Effector memory CD4-positive, alpha-beta T cell (primary cell): ENCODE measurements at places on chromosomes 12 and 14.

DNA sequence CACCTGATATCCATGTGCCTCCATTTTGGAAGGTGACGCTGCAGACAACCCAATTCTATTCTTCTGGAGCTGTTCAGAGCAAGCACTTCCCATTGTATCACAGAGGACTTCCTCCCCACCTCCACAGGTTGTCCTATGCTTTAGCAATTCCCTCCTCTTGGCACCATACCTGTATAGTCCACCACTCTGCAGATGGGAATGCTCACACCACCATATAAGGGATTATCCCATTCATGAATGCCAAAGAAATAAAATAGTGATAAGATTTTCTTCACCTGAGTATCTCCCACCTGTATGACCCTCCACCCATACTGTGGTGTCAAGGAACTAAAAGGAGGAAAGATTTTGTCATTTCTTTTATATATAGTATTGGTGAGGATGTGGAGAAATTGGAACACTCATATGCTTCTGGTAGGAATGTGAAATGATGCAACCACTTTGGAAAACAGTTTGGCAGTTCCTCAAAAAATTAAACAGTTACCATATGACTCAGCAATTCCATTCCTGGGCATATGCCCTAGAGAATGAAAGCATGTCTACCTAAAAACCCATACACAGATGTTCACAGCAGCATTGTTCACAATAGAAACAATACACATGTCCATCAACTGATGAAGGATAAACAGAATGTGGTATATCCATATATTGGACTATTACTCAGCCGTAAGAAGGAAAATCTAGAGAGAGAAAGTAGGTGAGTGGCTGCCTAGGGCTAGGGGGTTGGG lies 75.2 kb downstream of the FIGNL2 start:
- DNase-seq: no peak

- DNase-seq: no peak
Observed at GRCh38 chr14:88299865-88300530, 23.1 kb downstream of the KCNK10 start.

DNA sequence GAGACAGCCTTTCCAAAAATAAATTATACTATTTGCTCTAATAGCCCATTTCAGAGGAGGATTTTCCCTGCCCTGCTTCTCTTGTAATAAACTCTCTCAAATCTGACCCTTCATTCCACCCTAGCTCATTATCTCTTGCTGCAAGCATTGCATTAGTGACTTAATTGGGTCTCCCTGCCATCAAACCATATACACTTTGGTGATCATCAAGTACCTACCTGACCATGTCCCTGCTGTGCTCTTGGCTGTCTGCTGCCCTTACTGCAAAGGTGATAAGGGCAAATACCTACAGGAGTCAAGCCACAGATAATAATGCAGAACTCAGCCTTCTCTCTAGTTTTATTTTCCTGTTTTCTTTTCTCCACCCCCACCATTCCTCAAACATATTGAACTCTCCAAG lies 88.4 kb downstream of the LIN7A start:
- no peak for DNase-seq

GRCh38 chr14:22427771-22428231 lies 161.2 kb downstream of the DAD1 start:
- DNase-seq: no peak

DNA sequence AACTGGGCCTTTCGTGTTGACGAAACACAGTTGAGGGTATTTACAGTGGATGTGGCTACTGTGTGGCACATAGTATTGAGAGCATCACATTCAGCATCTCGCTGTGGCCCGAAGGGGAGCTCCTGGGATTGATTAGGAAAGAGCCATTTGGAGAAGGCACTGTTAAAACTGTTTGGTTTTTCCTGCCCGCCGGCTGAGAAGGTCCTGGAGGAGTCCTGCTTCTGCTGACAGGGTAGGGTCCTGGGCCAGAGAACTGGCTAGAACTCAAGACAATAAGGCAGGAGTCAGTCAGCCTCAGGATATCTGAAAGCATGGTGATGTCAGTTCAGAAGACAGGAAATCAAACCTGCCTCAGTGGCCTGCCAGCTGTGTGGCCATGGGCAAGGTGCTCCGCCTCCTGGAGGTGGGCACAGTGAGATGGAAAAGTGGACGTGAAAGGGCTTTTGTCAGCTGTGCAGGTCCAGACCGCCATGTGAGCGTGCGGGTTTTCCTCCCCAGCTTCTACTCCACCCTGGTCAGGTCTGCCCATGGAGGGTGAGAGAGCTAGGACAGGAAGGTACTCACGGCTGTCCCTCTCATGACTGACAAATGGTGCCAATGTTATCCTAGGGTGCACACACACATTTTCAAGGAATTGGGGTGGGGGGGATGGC lies 92.3 kb downstream of the NTF3 start:
- no peak for DNase-seq

DNA sequence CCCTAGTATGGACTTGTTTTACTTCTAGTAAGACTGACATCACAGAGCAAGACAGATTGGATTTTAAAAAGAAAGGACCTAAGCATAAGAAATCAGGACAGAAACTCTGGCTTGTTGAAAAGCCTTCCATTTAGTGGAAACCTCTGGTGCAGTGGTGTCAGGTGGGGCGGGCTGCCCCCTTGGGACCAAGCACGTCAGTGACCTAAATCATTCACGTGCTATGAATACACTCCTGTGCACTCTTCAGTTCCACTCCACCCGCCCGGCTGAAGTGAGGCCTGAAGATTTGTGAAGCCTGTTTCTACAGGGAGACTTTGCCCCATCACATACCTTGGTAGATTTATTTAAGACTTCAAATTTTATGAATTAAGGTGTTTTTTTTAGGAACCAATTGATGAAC lies 58.2 kb upstream of the STRN3 start:
- DNase-seq: no peak

DNA sequence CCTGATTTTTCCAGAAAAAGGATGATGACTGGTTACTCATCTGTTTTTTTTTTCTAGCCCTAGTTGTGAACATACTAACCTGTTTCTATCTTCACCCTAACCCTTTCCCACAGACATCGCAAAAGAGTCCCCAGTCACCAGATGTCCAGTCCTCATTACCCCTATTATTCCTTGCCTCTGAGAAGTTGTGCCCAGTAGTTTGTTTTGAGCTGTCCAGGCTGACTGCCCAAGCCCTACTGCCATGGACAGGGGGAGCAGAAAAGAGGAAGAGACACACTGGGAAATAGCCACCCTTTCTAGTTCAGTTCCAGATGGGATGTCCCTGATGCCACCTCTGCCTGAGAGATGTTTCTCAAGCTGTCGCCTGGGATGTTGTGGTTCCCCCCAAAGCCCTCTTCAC lies 13.8 kb upstream of the CELA1 start:
- no peak for DNase-seq

- no peak for DNase-seq
Observed at GRCh38 chr14:101325319-101325718, 236.0 kb upstream of the DIO3 start.

GRCh38 chr12:56694161-56694560 lies 6.1 kb upstream of the PTGES3 start:
- DNase-seq: no peak

- no peak for DNase-seq
Observed at GRCh38 chr12:130216031-130216430, 53.8 kb downstream of the FZD10 start.

DNA sequence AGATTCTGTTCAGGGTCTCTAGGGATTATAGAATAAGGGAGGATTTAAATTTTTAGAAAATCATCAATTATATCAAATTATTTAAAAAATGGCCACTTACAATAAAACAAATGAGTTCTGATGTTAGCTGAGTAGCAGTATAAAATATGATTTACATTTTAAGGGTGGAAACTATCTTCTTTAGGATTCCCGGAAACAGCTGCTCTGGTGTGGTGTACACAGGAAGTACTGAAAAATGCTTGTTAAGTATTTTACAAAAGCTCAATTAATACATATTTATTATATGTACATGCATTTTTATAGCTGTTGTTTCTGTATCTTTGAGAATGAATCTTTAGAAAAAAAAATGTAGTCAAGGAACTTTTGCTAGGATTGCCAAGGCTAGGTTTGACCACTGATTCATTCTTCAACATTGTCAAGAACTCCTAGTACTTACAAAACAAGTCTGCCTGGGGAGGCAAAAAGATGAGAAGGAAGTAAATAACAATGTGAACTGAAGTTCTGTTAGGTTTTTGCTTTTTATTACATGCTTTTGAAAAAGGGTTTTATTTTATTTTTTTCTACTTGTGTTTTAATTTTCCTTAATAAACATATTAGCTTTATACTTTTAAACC lies 48.0 kb downstream of the ARF6 start:
- no peak for DNase-seq

DNA sequence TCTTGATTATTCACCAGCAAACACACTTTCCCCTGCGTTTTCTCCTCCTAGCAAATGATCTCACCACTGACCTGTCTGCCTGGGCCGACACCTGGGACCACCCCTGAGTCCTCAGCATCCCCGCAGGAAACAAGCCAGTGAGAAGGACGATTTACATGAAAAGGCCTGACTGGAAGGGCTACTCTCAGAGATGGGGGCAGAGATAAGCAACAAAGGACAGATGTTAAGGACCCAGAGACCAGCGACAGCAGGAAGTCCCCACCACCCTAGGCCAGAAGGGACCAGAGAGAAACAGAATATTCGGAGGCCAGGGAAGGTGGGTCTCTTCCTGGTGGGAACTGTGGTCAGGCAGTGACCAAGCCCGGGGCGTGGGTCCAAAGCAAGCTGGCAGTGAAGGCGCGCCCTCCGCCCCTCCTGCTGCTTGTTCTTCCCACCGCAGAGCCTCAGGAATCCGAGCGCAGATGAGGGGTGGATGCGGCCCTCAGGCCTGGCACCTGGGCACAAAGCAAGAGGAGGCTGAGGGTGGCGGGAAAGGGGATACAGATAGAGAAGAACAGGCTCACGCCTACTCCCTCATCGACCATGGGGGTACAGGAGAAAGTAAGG lies 55.8 kb downstream of the STX2 start:
- DNase-seq: no peak
